ENCODE measurements at places on chromosomes 1 and 21.

- no peak for DNase-seq
These were observed 228.4 kb upstream of the COA6 start for GRCh38 chr1:234144901-234145300.

DNA sequence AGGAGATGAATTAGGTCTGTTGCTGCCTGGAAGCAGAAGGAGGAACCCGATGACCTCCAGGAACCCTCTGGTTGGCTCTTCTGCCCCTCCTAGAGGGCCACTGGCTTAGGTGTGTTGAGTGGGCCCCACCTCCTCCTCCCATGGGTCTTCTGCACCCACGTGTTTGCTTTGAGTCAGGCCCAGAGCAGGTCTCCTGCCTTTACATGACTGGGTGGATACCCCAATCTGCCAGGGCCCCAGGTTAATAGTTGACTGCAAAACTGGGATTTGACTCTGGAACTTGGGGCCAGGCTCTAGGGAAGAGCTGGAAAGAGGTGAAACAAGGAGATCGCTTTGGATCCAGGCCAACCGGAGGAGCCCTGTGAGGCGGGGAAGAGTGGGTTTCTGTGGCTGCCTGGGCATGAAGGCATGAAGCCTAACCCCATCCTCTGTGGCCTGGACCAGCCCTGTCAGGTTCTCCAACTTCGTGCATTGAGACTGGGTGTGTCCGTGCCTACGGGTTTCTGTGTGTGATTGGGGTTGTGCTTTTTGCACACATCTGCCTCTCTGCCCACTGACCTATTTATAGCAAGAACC, 7.8 kb upstream of the LAD1 start:
- DNase-seq: no peak

DNA sequence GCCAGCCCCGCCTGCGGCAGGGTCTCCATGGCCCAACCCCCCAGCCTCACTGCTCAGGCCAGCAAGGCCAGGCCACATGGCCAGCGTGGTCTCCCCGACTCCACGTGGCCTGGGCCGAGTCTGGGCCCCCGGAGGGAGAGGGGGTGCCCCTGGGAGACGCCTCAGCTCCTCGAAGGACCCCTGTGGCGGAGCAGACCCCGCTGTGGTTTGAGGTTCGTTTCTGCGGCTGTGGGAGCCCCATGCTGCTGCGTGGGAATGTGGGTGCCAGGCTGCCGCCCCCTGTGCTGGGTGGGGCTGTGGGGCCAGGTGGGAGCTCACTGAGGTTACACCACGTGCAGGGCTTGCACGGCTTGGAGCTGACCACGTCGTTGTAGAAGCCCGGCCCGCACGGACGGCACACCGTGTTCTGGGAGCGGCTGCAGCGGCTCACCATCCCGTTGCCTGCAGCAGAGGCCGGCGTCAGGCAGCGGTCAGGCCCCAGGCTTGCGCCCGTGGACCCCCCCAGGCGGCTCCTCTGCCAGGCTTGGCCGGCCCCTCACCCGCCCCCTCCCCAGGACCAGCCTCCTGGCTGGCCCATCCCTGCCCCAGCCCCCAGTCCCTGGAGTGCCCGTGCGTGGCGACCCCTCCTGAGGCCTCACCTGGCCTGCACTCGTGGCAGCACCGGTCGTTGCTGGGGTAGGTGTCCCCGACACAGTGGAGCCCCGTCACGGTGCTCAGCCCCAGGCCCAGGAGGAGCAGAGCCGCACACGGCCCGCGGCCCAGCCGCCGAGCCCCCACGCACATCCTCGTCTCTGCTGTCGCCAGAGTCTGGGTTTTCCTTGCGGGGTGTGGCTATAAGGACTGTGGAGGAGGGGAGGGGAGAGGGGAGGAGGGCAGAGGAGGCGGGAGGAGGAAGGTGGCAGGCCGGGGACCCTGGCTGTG, at the start of gene TNFRSF4:
TNFRSF4 (minus strand) TSS at position 809 of the 921 bp plus-strand sequence; CDS start at position 783, 26 bp downstream.
- DNase-seq: no peak

GRCh38 chr1:37071829-37072228, 37.5 kb upstream of the GRIK3 start:
- DNase-seq: no peak

GRCh38 chr1:183023601-183024316, 539 bp downstream of the LAMC1 start:
- peak; percentile 44 for DNase-seq

DNA sequence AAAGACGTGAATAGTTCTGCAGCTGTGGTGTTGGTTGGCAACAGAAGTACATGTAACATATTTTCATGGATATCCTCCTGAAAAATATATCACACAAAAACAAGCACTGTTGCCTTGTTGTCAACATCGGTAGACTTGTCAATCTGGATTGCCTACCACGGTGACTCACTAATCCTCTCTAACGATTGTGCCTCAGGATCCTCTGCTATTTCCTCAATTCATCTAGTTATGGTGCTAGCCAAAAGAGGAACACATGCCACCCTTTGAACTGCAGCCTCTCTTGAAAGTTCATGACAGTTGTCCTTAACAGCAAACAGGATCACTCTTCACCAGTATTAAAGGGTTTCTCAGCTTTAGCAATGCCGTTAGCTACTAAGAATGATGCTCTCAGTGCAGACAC, 25.7 kb downstream of the RASAL2 start:
- no peak for DNase-seq

GRCh38 chr1:206900149-206900548, 2.9 kb downstream of the IL24 start:
- no peak for DNase-seq

DNA sequence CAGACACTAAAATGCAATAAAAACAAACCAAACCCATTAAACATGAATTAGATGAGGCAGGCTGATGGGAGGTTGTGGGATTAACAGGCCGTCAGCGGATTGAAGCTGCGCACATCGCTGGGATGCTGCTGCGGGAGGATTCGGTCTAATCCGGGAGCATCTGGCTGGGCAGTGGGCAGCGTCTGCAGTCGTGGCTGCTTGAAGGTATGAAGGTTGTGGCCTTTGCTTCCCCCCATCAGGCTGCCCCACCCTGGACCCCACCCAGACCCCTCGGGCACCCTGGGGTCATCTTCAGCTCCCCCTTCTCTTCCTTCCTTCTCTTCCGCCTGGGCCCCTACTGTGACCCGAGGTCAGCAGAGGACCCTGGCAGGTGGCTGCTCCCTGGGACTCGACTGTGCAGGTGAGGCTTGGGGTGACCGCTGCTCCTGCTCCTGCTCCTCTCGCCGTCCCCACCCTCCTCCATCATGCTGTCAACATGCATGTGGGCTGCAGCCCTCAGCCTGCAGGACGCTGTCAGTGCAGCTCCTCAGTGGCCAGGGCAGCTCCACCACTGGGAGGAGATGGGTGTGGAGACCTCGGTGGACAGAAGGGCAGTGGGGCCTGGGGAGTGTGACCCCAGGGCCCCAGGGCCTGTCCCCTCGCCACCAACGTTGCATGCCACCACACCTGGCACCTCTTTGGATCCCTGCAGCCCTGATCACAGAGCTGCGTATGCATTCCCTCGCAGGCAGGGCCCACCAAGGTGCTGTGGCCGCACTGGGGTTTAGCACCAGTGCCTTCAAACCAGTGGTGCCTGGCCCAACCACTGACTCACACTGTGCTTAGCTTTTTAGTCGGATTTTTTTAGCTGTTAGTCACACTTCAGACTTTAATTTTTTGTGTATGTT, 112.2 kb upstream of the COL6A1 start:
- DNase-seq: no peak

DNA sequence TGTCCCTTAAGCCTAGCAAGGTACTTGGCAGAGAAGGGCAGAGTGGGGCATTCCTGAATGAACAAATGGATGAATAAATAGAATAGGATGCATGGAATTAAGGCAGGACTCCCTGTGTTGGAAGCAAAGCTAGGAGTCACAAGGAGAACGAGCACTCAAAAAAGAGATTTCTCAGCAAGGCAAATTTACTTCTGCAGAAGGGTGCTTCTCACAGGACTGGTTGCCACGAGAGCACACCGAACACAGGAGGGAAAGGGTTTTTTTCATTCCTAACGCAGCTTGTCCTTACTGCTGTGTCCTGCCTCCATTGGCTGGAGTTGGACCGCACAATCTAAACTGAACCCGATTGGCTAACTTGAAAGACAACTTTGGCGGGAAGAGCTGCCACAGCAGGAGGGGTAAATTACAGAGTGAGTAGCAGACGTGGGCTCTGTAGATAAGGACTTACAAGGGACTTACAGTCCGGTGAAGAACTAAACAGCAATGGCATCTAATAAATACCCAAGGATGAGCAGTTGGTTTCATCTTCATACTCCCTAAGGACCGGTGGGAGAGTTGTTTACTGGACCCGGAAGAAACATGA, 52.4 kb downstream of the KIF26B start:
- DNase-seq: no peak

GRCh38 chr1:226064816-226065248, 2.3 kb downstream of the H3-3A start:
- peak; percentile 37 for DNase-seq

GRCh38 chr1:52192436-52192835, 50.5 kb downstream of the ZFYVE9 start:
- no peak for DNase-seq

GRCh38 chr1:115282807-115283208, 55.2 kb downstream of the NGF start:
- DNase-seq: no peak

GRCh38 chr1:13781907-13782633, 82.1 kb downstream of the PRDM2 start:
- DNase-seq: no peak
